ENCODE measurements at places on chromosomes 16 and 17. TPM values are rescaled to one million over a fixed set of nuclear protein-coding genes. Genes with fewer than 3 reads are reported as not detected.

DNA sequence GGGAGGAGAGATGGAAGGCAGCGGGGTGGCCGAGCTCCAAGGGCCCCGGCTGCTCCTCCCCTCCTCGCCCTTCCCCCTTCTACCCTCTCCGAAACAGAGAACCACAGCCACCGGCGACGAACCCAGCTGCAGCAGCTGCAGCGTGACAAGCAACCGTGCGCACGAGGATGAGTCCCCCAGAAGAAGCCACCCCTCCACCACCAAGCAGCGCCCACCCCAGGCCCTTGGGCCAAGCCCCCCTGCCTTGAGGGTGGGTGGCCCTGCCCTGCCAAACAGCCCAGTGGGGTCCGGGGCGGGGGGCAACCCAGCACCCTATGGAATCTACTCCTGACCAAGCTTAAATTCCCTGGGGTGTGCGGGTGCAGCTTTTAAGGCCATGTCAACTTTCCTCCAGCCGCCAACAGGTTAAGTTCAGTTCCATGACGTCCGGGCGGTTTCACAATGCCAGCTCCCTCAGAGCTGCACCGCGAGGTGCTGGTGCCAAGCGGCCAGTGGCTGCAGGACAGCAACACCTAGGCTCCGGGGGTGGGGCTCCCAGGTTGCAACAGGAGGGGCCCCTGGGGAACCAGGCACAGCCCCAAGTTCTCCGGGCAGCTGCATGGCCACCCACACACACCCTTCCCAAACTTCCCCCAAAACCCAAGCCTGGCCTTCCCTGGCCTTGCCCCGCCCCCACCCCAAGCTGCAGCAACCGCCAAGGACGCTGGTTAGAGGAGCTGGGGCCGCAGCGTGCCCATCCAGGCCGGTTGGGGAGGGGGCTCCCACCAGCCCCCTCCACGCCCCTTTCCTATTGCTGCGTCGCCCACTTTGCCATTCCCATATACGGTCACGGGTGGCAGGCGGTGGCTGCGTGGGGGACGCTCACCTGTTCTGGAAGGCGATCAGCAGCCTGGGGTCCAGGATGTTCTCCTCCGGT is 2.0 kb downstream of the CBX4 start:
- DNase-seq: no peak

GRCh38 chr17:35740997-35741931 is 9.8 kb downstream of the RASL10B start:
- DNase-seq: no peak

DNA sequence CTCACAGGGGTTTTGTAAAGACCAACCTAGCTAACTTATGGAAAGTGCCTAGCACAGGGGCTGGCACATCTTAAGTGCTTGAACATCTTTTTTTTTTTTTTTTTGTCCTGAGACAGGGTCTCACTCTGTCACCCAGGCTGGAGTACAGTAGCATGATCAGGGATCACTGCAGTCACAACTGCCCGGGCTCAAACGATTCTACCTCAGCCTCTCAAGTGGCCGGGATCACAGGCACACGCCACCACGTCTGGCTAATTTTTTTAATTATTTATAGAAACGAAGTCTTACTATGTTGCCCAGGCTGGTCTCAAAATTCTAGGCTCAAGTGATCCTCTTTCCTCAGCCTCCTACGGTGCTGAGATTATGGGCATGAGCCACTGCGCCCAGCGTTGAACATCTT is 1.3 kb downstream of the LYRM9 start:
- DNase-seq: no peak

GRCh38 chr16:48575471-48576050 is 34.4 kb downstream of the N4BP1 start:
- DNase-seq: no peak

DNA sequence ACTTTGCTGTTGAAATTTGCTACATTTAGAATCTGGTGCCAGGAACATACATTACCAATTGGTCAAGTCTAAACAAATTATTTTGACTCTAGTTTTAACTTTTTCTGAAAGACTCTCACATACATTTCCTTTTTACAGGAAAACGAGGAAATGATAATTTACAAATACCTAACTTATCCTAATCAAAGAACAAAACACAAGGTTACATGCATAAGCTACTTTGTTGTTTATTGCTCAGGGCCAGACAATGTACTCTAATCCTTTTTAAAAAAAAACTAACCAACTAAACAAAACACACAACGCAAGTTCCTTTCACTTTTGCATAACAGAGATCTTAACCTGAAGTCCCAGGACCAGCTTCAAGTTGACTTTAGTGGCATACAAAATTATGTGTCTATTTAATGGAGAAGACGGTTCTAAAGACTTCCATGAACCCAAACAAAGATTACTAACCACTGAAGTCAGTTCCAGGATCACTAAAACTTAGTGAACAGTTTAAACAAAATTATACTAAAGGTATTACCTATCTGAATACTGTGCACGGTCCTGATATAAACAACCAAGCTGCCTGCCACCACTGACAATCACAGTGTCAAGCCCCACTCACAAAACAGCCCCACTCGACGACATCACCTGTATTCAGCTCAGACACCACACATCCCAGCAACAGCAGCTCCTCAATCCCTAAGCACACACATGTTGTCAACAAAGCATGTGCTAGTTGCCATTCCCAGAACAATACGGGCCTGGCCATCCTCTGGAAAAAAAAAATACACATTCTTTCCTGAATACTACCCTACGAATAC is 1.9 kb downstream of the ZNF652 start:
- DNase-seq: no peak

GRCh38 chr16:88298181-88298832 is 84.5 kb upstream of the ZNF469 start:
- DNase-seq: no peak

- DNase-seq: no peak
These were observed 29.6 kb upstream of the PHOSPHO1 start for GRCh38 chr17:49260011-49260816.

DNA sequence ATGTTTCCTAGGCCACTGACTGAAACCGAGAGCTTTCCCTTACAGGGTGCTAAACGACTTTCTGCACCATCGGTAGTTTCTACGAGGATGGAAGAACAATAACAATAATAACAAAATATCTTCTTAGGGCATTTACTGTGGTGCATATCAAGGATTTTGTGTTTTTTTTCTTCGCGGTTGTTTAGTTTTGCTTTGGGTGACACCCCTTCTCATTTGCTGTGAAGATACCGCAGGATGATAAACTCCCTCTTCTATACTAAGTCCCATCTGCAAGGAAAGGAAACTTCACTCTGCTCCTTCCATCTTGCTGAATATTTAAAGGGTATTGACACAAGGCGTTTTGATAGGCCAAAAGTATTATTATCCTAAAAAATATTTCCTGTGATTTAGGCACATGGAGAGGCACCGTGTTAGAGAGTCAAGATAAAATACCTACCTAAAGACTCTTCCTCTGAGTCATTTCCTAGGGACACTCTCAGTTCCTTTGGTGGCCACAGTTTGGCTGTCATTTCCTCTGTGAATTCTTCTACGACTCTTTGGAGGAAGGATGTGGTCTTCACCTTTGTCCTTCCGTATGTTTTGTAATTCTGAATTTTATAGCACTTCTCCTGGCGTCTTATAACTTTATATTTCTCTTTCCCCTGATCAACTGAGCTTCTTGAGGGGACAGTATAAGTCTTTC is 318.8 kb downstream of the CDH13 start:
- DNase-seq: no peak

DNA sequence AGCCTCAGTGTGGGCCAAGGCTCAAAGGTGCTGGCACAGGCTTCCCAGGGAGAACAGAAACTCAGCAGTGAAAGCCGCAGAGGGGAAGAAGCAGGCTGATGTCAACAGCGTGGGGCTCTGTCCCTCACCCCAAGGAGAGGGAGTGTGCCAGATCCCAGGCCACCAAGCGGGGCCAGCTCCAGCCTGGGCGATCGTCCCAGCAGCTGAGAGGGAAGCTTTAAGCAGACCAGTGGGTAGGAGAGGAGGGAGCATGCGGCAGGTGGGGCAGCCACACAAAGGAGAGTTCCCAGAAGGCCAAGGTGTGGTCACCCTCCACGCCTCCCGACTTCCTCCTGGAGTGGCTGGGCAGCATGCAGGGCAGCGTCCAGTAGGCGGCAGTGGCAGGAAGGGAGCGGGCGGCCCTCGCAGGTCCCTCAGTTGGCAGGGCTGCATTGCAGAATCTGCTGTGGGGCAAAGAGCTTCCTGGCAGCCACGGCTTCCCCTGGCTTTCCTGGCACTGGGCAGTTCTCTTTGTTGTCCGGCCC is 6.0 kb downstream of the SYNGR2 start:
- no peak for DNase-seq

DNA sequence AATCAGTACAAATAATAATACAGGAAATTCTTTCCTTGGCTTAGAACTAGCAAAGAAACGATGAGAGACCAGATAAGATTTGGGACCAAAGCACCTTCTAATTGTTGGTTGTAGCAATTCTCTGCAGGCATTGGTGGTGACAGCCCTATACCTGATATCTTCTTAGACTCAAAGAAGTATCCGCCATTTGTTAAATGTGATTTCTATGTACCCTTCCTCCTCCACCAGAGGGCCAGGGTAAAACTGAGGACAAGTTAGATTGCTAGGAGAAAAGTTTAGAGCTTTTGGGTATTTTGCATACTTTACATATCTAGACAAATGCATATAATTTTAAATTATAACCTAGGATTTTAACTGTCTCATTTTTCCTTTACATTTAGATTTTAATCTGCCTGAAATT is 304.3 kb downstream of the HS3ST4 start:
- no peak for DNase-seq

DNA sequence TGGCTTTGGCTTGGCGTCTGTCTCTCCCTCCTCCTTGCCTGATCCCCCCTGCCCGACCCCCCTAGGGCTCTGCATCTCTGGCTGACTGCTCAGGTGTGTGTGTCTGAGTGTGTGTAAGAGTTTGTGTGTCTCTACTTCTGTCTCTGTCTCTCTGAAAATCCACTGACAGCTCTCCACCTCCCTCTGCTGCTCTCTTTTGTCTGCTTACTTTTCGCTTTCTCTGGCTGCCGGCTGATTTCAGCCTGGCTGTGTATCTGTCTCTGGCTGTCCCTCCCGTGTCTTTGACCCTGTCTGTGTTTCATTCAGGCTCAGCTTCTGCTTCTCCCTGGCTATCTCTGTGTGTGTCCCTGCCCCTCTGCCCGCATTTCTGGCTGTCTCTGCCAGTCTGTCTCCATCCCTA is 3.8 kb upstream of the SPEM1 start:
- DNase-seq: no peak

GRCh38 chr16:51464996-51465395 is 313.9 kb upstream of the SALL1 start:
- DNase-seq: no peak

DNA sequence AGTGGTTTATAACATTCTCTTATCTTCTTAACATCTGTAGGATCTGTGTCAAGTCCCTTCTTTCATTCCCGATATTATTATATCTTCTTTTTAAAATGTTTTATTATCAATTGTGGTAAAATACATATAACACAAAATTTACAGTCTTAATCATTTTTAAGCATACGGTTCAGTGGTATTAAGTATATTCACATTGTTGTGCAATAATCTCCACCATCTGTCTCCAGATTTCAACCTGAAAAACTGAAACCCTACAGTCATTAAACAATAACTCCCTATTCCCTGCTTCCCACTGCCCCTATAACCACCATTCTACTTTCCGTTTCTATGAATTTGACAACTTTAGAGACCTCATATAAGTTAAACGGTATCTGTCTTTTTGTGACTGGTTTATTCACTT is 45.5 kb downstream of the CEP112 start:
- no peak for DNase-seq

- no peak for DNase-seq
These were observed 107.1 kb downstream of the VPS53 start for GRCh38 chr17:607361-608147.

- no peak for DNase-seq
These were observed 26.4 kb upstream of the LONP2 start for GRCh38 chr16:48217708-48218107.

GRCh38 chr16:81937305-81938038 is 73.8 kb downstream of the SDR42E1 start:
- peak; percentile 43 for DNase-seq

GRCh38 chr16:48526058-48526957 is 83.7 kb downstream of the N4BP1 start:
- peak; percentile 50 for DNase-seq

DNA sequence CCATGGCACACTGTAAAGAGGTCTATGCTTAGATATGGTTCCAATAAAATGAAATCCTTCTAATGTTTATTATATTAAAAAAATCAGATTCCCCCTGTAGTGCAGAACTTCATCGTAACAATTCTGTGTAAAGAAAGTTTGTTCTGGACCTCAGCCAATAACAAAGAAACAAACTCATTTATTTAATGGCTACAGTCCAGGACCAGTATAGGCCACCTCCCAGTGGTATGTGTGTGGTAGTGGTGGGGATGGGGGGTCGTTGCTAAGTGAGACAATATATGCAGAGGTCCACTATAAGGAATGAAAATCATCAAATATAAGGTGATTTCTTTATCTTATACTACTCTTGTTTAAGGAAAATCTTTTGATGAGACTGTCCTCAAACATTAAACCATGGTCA is 136.4 kb downstream of the CDK5R1 start:
- DNase-seq: no peak

GRCh38 chr17:82684228-82684841 is 14.2 kb downstream of the RAB40B start:
- DNase-seq: no peak

DNA sequence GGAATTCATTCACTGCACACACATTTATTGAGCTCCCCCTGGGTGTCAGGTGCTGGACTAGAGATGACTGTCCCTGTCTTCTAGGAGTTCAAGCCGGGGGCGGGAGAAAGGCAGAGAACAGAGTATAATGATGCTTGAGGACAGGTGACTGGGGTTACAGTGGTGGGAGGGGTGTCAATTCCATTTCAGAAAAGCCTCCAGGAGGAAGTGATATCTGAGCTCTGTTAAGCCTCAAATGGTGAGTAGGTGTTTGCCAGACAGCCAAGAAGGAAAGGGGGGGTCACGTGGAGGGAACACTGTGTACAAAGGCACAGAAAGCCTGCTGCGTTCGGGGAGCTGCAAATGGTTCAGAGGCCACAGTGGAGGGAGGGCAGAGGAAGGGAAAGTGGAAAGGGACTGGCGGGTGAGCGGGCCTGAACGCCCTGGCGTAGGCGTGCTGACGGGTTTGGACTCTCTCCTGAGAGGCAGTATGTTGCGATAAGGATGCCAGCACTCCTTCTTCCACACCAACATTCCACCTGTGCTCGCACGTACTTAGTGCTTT is 9.7 kb upstream of the NXPH3 start:
- no peak for DNase-seq

The CDC42EP4 gene
- 13.1 TPM for total RNA-seq

The CD7 gene
- 0.86 TPM for total RNA-seq

The CD300LF gene
- total RNA-seq: not detected

The NUBP2 gene
- 68.0 TPM for total RNA-seq

The PRR35 gene
- total RNA-seq: 0.50 TPM

The NEUROD2 gene
- not detected for total RNA-seq

Data from H1 (cell line).